ENCODE measurements at places on chromosomes 12 and 14.

DNA sequence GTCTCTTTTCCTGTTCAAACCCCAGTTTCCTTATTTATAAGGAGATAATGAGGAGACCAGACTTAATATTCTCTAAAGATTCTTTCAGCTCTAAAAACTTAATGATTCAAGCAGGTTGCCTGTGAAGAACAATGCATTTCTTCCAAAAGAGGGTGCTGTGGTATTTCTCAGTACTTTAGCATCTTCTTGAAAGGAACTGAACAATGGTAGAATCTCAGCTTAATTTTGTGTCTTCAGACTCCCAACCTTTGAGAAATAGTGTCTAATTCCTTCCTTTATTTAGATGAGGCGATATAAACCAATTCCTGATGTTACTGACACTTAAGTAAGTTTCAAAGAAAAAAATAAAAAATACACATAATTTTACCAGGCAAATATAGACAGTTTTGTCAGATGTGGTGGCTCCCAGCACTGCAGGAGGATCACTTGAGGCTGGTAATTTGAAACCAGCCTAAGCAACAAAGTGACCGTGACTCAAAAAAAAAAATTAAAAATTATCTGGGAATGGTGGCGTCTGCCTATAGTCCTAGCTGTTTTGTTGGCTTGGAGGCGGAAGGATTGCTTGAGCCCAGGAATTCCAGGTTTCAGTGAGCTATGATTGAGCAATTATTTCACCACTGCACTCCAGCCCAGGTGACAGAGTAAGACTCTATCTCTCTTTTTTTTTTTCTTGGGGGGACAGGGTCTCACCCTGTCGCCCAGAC lies 76.9 kb upstream of the PSMA6 start:
- DNase-seq, result no peak

DNA sequence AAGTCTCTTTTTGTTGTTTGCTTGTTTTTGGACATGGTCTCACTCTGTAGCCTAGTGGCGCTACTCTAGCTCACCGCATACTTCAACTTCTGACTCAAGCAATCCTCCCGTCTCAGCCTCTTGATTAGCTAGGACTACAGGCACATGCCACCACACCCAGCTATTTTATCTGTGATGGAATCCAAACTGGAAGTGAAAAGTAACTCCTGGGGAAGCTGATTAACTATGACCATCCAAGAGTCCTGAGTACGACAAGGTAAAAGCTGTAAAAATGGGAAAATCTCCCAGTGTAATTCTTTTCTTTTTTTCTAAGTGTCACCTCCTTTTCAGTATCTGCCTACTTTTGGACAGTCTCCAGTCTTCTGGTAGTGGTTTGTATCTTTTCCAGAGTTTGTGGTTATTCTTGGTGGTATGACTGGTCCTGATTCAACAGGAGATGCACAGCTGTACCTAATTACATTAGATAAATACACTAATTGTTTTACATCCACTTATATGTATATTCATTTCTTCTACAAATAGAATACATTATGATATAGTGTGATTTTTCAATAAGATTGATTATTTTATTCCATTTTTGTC lies 97.8 kb downstream of the SLC6A15 start:
- DNase-seq, result no peak

DNA sequence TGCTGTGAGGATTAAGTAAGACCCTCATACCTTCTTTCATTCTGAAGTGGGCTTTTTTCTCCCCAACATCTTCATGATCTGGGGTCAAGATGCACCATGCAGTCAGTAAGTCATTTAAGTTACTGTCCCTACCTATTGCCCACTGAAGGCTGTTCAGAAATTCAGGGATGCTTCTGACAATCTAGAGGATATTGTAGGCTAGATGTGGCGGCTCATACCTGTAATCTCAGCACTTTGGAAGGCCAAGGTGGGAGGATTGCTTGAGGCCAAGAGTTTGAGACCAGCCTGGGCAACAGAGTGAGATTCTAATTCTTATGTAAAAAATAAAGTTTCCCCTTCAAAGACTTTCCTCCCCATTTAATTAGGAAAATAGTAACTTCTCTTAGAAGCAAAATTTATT lies 28.7 kb downstream of the PHETA1 start:
- DNase-seq, result no peak

GRCh38 chr14:51094282-51094821 lies 553 bp downstream of the TRIM9 start:
- DNase-seq, result no peak

GRCh38 chr14:25933731-25934130 lies 664.1 kb downstream of the NOVA1 start:
- no peak for DNase-seq

- no peak for DNase-seq
Measured at GRCh38 chr12:43891856-43892574, 56.1 kb downstream of the TMEM117 start.

GRCh38 chr14:58557242-58557641 lies 80.5 kb upstream of the DACT1 start:
- DNase-seq, result no peak

- DNase-seq, result no peak
Measured at GRCh38 chr12:11953523-11953922, 117.2 kb upstream of the BCL2L14 start.

DNA sequence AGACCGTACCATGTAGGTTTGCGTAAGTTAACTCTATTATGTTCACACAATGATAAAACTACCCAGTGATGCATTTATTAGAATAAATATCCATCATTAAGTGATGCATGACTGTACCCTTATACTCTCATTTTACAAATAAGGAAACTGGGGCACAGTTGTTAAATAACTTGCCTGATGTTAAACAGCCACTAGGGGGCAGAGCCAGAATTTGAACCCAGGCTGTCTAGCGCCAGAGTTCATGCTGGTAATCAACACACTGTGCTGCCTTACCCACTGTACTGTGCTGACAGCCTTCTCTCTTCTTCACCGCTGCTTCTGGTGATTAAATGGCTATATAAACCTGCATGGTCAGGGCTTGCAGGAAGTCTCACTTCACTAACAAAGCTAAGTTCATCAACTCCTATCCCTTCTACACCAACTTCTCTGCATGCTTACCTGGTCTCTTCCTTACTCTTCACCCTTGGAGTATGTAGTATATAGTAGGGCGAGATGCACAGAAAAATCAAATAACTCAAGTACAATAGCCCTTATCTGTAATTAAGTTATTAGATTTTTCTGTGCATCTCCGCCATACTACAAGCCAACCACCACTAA lies 43.6 kb upstream of the APPL2 start:
- no peak for DNase-seq

DNA sequence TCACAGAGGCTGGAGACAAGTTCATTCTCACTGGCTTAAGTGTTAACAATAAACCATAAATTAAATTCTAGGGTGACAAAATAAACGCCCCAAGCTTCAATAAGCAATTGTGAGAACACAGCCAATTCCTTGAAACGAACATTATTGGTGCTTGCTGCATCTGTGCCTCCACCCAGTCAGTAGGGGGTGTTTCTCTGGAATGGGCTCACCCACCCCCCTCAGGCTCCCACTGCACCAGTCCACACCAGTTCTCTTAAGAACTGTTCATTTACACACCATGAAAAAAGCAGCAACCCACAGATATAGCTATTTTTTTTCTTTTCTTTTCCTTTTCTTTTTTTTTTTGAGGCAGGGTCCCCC lies 34.7 kb downstream of the CDC42BPB start:
- no peak for DNase-seq

GRCh38 chr14:95307402-95308041 lies 12.2 kb downstream of the CLMN start:
- no peak for DNase-seq

- no peak for DNase-seq
Measured at GRCh38 chr14:29462772-29463171, 464.9 kb downstream of the PRKD1 start.

- DNase-seq, result no peak
Measured at GRCh38 chr12:116135209-116135930, 142.1 kb downstream of the MED13L start.

- DNase-seq, result no peak
Measured at GRCh38 chr14:91897106-91897701, 29.9 kb upstream of the TC2N start.

- DNase-seq, result no peak
Measured at GRCh38 chr12:92029902-92030586, 115.6 kb downstream of the BTG1 start.

GRCh38 chr14:105505101-105505500 lies 14.1 kb downstream of the TEDC1 start:
- DNase-seq, result no peak

GRCh38 chr14:68782091-68782981 lies 10.5 kb downstream of the ZFP36L1 start:
- no peak for DNase-seq

DNA sequence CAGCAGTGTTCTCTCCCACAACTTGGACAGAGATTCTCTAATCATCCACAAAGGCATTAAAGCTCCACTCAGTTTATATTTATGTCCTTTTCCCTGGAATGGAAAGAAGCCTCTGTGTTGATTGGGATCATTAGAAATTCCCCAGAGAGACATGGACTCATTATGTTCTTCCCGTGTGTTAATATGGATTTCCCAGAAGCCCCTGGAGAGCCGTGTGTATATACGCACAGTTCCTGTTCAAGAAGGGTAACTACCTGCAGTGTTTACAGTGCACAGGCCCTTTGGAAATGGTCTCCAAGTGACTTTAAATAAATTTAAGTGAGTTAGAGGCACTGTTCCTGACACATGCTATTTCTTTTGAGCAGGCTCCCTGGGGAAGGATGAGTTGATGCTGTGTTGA lies 428.0 kb upstream of the TMTC1 start:
- no peak for DNase-seq

- DNase-seq, result no peak
Measured at GRCh38 chr14:69320581-69321365, 60.8 kb downstream of the GALNT16 start.

- DNase-seq, result no peak
Measured at GRCh38 chr12:32000373-32001005, 41.3 kb downstream of the RESF1 start.

- DNase-seq, result no peak
Measured at GRCh38 chr12:109612975-109613502, 39.4 kb downstream of the MVK start.

DNA sequence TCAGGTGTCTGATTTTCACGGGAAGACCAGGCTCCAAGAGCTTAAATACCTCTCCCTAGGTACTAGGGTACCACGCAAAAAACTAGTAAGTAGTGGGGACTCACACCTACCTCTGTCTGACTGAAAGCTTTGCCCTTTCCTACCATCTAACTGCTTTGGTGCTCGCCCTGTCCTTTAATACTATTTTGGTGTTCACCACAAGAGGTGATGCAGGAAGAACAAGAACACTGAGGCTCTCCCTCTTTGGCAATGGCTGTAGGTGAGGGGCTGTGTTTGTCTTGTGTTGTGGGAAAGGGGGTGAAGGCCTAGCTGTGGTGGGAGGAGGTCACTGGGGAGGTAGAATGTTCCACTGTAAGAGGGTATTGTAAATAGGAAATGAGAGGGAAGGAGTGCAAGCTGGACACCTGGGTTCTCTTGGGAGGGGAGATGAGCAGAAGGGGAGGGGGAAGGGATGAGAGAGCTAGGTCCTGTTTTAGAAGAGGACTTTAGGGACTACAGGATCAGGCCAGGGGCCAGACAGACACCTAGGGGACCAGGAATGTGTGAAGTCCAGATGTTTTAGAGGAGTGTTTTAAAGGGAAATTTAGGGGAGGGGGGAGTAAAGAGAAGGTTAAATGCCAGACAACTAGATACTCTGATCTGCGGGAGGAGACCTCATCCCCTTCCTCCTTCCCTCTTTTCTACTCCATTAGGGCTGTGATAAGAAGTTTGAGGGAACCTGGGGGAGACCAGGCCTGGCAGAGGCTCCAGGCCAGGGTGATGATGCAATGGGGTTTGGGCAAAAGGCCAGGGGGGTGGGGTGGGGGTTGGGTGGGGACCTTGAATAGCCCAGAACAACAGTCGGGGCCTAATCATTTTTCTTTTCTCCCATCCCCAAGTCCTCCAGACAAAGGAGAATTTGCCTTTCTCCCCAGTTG lies 2.1 kb downstream of the ITGA5 start:
- no peak for DNase-seq

DNA sequence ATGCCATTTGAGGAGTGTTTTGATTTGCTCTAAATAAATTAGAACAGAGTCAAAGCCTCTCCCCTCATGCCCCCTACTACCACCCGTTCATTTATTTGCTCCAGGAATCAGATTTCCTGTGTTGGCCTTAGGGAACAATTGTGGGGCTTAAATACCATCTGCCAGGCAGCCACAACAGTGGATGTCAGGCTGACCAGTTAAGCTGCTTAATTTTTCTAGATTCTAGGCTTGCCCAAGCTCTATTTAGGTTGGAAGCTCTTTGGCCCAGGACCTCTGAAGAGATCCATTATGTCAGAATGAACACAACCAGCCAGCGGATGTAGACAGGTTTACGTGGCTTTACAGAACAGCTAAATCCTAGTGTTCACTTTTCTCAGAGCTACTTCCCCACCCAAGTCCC lies 1.0 kb upstream of the TIMELESS start:
- no peak for DNase-seq

GRCh38 chr12:111268738-111269572 lies 99.9 kb downstream of the PHETA1 start:
- DNase-seq, result no peak

- no peak for DNase-seq
Measured at GRCh38 chr12:89179245-89179644, 173.1 kb downstream of the DUSP6 start.
